HFF-Myc (cell line): ENCODE measurements at places on chromosomes 5 and 9.

GRCh38 chr9:84974855-84975254, 305.3 kb downstream of the NTRK2 start:
- no peak for DNase-seq

DNA sequence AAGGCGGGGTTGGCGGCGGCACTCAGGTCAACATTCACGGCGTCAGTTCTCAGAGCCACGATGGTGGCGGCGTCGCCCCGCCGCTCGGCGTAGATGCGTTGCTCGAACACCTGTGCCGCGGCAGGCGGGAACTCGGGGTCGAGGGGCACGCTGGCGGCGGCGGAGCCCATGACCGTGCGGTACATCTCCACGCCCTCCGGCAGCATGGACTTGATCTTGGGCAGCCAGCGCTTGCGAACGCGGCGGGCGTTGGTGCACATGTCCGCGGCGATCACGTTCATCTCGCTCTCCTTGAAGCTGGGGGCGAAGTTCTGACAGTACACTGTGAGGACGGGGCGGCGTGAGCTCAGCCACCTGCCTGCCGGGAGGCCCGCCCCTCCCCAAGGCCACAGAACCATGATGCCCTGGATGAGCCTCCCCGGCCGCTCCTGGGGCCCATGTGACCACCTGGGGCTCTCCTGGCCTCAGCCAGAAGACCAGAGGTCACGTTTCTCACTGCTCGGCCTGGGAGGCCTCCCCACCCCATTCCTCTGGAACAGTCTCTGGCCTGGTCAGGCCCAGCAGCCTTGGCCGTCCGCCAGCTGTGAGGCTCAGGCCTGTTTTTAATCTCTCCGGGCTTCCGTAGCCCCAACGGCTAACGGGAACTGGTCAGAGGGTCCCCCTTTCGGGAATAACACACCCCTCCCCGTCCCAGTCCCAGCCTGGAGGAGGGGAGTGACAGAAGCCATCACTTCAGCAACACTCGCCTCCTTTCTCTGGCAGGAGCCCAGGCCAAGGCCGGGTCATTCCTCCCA, 50.7 kb upstream of the UBAC1 start:
- no peak for DNase-seq

DNA sequence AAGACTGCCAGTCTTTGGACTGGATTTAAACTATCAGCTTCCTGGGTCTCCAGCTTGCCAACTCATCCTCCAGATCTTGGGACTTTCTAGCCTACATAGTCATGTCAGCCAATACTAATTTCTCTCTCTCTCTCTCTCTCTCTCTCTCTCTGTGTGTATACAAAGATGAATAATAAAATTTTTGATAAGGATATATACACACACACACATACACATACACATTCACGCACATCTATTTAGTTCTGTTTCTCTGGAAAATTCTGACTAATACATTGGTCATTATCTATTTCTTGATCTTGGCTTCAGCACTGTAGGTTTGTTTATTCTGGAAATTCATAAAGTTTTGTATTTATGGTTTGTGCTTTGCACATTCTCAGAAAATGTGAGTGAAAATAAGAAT, 1606.2 kb upstream of the NUDT12 start:
- DNase-seq, result no peak

DNA sequence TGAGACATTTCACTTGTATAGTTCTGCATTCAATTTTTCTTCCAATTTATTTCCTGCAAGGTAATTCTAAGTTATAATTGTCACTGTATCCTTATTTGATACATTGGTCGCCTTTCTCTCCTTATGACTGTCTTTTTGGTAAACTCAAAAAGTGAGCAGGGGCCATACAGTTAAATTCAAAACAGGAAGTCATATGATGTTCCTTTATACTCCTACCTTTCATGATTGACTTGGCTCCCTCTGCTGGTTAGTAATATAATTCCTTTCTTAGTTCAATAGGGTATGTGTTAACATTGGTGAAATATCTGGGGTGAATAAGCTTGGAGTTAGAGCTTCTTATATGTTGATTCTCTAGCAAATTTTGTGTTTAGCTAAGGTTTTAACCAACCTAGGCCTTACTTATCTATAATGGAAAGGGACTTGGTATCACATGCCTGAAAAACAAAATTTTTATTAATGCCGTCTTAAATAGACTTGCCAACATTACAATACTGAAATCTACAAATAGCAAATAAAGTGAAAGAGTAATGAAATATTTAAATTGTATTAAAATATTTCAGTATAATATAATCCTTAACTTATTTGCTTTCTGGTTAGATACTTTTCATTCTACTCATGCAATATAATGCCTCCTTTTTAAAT, 6.0 kb upstream of the NIPBL start:
- no peak for DNase-seq

DNA sequence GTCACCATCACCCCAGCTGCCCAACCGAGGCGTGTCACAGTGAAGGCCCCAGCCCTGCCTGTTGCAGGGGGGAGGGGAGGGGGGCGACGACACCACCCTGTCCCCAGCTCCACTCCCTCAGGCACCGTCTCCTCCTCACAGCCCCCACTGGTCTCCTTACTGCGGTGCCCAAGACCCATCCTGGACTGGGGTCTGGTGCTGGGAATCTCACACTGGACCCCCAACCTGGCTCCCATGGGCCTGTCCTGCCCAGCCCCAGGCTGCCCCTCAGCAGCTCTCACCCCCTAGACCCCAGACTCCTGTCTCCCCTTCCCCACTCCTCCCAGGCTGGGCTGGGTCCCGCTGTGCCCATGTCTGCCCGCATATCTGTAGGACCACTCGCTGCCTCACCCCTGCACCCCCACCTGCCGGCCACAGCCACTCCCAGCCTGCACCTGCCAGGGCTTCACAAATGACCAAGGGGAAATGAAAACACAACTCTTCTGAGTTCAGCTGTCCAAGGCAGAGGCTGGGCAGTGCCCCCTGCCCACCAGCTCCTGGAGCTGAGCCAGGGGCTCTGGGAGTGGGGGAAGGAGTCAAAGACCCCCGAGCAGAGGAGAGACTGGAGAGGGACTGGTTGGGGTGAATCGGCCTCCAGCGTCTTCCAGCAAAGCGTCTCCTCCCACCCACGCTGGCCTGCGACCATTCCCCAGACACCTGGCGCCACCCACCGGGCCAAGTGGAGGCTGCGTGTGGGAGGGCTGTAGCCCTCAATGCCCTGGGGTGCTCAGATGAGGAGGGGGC, 32.6 kb upstream of the EGFL7 start:
- no peak for DNase-seq

- DNase-seq, result no peak
Observed at GRCh38 chr5:1421521-1422341, 23.5 kb downstream of the SLC6A3 start.

GRCh38 chr9:70135176-70135575, 91.5 kb downstream of the MAMDC2 start:
- no peak for DNase-seq

GRCh38 chr5:12614608-12615007, 710.4 kb upstream of the CTNND2 start:
- DNase-seq, result no peak
